ENCODE measurements at places on chromosomes 2 and 18. TPM values are rescaled to one million over a fixed set of nuclear protein-coding genes. Genes with fewer than 3 reads are reported as not detected.

PROC gene
- total RNA-seq, result 1.4 TPM

FIGN gene
- 10.3 TPM for total RNA-seq

PIK3C3 gene
- 40.0 TPM for total RNA-seq

C2orf81 gene
- total RNA-seq, result 2.5 TPM

DNA sequence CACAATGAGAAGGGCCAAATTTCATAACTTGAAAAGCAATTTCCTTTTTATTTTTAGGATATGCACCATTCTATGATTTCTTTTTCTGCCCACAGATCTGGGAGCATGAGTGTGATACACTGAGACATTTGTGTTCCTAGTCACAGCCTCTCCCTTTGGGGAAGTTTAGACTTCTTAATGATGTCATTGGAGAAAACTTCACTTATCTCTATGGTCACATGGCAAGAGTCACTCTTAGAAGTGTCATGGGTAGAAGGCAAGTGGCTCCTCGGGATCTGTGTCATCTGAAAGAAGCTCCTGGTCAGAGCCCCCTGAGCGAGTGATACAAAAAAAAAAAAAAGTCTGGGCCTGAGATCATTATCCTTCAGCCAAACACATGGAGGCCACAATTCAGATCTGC lies 62.5 kb upstream of the LGALSL start:
- DNase-seq, result no peak

DNA sequence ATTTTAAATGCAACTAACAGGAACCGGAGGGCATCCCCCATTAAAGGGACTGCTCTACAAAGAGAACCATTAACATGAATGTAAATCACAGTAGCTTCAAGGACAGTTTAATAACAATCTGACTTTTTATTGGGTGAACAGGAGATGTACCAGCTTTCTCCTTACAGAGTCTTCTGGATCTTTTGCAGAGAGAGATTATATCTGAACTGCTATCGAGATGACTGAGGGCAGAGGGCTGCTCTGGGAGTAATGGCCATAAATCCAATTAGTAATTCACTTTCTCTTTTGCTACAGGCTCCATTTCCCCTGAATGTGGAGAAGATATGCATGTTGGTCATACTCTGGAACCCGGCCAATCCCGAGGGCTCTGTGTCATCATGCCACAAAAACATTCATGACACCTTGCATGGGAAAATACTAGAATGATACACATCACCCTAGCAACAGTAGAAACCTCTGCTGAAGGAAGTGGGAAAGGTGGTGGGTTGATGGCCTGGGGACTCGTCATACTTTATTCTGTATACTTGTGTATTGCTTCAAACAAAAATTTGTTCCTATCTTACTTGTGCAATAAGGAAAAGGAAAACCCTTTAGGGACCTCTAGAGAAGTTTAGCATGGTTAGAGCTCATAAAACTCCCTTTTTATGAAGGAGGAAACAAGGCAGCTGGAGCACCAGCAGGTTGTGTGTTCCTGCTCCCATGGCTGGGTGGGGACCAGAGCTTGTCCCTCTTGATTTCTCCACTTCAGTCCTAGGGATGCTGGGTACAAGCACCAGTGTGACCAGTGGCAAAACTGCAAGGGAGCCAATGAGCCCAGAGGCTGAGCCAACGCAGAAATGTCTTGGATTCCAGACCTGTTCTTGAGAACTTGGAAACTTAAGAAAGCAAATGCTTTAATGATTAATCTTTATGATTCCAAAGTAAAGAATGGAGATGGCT lies 26.0 kb downstream of the CTAGE1 start:
- peak; percentile 99 for DNase-seq

- no peak for DNase-seq
Observed at GRCh38 chr18:4672162-4672561, 217.1 kb upstream of the DLGAP1 start.

- peak; percentile 58 for DNase-seq
Observed at GRCh38 chr18:7221424-7222155, 9.3 kb upstream of the LRRC30 start.

DNA sequence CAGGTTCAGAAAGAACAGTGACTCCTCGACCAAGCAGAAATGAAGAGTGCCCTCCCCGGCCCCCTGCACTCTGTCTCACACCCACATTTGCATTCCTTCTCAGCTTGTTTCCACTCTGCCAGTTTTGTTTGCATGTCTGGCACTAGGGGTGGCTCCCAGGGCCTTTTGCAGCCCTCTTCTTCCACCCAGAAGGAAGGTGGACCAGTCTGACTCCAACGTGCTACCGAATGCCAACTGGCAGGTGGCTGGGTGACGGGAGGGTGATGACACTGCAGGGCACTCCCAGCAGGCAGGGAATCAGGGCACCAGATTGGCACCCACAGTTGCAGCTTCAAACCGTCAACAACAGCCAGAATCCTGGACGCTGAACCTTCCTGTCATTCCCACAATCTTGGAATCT lies 371.1 kb downstream of the TXNL1 start:
- DNase-seq, result no peak

GRCh38 chr2:60735496-60736250 lies 20.4 kb upstream of the PAPOLG start:
- peak; percentile 33 for DNase-seq

Data from mammary epithelial cell (primary cell).